ENCODE measurements at places on chromosomes 6 and 20.

DNA sequence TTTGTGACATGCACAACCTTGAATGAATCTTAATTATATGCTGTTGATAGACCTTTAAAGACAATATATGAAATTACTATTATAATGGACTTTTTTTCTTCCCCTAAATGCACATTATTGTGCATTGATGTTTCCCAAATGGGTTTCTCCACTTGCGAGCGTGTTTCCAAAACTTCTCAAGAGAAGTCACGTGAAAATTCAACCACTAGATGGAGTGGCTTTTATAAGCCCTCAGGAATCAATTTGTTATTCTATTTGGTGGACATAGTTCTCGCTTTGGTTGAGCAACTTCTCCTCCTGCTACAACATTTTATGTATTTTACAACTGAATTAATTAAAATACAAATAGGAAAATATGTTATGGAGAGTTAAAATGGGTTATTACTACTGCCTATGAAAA is 9.0 kb downstream of the CNR1 start:
- DNase-seq = no peak

DNA sequence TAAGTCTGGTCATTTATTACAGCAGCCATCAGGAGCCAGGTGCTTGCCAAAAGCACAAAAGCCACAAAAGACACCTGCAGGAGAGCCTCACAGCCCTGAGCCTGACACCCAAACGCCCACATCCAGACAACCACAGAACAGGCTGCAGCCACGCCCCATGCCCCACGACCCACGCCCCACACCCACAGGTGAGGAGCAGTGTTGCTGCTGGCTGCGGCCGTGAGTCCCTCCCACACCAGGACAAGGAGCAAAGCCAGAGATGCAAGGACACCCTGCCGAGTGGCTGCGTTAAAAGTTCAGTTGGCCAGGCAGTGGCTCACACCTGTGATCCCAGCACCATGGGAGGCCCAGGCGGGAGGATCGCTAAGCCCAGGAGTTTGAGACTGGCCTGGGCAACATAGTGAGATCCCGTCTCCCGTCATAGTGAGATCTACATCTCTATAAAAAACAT is 43.0 kb downstream of the SLC2A4RG start:
- no peak for DNase-seq

DNA sequence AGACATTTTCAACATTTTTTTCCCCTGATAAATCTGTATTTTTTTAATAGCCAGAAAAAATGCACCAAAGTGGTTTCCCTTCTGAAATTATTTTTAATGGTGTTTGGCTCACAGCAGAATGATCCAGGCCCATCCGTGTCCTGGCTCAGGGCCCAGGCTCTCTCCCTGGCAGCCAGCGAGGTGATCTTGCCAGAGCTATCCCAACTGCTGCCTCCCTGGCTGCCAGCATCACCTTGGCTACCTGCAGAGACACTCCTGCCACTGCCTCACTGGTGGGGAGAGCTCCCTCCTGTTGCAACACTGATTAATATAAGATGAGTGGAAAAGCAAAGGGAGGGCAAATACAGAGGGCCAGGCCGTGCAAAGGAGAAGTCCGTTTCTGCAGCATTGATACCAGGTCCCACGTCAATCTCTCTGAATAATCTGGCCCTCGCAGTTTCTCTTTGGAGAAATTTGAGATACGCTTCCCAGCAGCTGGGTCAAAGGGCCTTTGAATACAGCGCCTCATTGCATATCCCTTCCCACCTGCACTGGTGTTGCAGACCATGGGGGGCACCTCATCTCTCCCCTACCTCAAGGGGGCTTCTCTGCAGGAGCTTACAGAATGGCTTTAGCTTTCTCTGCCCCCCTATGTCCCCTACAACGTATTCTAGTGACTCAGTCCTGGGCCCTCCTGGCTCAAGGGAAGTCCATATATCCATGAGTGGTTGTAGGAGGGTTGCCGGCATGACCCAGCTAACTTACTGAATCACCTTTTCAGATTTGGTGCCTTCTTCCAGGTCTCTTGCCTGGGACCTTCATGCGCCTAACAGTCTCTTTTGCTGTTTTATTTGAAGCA is 12.8 kb upstream of the DSTN start:
- peak; percentile 22 for DNase-seq

- DNase-seq = peak; percentile 21
These were observed 21.3 kb downstream of the STK35 start for GRCh38 chr20:2122936-2123335.

DNA sequence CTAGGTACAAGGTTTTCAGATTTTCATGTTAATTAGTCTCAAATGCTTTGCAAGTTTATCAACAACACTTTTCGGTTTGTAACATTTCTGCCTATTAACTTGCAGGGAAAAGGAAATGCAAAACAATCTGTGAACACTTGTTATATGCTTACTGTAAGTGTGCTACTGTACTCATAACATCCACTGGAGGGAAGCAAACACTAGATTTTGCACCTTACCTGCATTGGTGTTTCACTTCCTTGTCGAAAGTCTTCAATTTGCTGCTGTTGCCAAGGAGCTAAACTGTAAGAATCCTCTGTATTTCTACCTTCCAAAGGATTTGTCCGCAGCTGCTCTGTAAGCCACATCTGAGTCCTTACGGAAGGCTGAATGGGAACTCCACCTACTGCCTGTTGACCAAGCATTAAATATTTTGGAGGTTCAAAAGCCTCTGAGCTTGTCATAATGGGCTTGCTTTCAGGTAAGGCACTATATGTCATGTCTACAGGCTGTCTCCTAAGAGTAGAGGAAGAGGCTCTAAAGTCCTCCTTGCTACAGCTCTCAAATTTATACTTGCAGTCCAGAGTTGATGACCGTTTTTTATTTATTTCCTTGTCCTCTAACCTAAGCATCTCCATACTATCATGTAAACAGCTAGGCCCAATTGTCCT is 17.3 kb downstream of the PLN start:
- no peak for DNase-seq

GRCh38 chr20:52145587-52145986 is 46.0 kb downstream of the ZFP64 start:
- DNase-seq = no peak

DNA sequence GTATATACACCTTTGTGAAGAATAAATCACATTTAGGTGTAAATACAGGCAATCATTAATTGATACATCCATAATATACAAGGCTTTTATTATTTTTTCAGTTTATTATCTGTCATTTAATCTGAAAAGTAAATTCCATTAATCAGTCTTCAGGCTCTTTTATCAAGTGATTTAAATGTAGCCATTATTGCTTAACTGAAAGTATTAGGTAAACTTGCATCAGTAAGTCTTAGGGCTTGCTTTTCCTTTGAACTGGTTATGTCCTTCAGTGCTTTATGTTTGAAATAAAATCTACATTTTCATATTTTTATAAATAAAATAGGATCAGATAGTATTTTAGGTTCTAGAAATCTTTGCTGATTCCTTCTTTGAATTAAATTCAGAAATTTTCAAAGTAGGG is 4.1 kb downstream of the TPBG start:
- DNase-seq = no peak

DNA sequence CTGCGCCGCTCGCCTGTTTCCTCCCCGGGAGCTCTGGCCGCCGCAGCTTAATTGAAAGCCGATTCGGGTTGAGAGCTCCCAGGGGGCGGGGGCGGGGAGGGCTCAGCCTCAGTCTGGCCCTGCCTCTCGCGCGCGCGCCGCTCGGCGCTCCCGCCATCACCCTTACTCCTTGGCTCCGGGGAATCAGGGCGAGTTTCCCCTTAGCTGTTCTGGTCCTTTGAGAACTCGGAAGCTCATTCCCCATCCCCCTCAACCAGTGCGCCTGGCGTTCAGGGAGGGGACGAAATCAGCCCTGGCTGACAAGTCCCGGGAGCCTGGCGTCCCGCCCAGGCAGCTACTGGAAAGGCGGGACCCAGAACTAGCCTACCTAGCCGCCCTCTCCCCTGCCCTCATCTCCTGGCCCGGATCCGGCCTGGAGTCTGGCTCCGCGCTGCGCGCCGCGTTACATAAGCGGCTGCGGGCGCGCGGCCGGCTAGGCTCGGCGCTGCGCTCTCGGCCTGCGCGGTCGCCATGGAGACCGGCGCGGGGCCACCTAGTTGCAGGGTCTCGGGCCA is 2.8 kb downstream of the SLC12A5 start:
- DNase-seq = no peak

GRCh38 chr6:47247227-47247797 is 62.4 kb downstream of the TNFRSF21 start:
- no peak for DNase-seq

- no peak for DNase-seq
These were observed 14.6 kb downstream of the GATA5 start for GRCh38 chr20:62461157-62461556.

- DNase-seq = no peak
These were observed 146.6 kb upstream of the SLC22A16 start for GRCh38 chr6:110622912-110623578.

- DNase-seq = no peak
These were observed 5.1 kb downstream of the LPIN3 start for GRCh38 chr20:41345729-41346067.

DNA sequence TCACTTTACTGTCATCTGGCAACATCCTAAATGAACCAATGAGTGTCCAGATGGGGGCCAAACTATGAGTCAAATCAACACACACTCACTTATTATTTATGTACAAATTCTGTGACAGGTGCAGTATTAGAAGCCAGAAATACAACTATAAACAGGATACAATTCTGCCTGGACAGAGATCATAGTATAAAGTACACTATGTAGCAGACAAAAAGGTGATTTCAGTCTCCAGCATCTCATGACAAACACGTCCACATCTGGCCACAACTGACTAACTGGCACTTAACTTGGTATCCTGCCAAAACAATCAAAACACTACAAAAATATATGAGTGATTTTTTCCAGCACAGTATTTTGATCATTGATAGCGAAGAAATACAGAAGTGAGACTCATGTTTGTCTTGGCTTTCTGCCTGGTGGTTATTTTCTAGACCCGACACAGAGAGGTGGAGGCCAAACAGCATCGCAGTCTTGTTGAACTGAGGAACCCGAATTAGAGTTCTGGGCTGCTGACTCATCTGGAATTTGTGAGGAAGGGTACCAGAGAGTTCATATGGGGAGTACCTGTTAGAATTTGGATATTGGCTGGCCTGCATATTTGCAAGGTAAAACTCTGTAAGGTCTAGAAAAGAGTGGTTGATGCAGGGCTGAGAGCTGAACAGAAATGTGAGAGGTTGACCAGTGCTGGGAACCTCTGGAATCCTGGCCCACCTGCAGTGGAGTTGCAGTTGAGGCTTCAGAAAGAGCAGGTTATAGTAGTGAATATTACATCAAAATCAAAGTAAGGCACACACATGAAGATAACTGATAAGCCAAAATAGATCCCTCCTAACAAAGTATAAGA is 475.2 kb downstream of the PTPRT start:
- DNase-seq = no peak

- no peak for DNase-seq
These were observed 97.9 kb upstream of the UST start for GRCh38 chr6:148648754-148649453.

- no peak for DNase-seq
These were observed 76.7 kb downstream of the PRSS35 start for GRCh38 chr6:83589076-83589475.

GRCh38 chr6:25014369-25014768 is 78.6 kb upstream of the RIPOR2 start:
- peak; percentile 39 for DNase-seq

- DNase-seq = no peak
These were observed 144.8 kb upstream of the FOXA2 start for GRCh38 chr20:22729180-22729579.

GRCh38 chr20:53491462-53491861 is 102.2 kb downstream of the ZNF217 start:
- no peak for DNase-seq

- no peak for DNase-seq
These were observed 77.8 kb upstream of the BHLHE23 start for GRCh38 chr20:63084563-63084927.

DNA sequence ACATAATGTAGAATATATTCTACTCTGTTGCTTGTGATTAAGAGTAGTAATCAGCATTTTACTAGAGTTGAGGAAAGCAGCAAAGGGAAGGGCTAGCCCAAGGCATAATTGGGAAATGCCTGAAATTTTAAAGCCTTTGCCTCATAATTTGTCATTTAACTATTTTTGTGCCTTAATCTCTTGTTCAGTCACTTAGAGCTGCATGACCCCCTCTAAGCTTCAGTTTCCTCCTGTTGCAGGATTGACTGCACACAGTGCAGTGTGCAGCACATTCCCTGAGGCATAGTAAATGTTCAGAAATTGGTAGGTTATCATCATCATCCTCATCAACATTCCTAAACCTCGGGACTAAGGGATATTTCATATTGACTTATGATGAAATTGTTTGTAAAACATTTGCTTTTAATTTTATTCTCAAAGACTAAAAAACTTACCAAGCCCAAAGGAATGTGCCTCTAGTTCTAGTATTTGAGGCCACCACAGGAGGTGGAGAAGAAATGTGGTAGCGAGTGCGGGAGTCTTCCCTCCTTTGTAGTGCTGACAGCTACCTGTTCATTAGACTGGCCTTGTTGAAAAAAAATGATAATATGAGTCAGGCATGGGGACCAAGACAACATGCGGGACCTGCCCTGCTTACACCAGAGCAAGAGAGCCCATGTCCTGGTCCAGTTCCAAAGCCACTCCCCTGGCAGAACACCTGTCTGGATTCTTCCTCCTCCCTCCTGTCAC is 14.8 kb upstream of the TENT5A start:
- peak; percentile 87 for DNase-seq

- DNase-seq = no peak
These were observed 924.1 kb downstream of the EYS start for GRCh38 chr6:64782877-64783276.

DNA sequence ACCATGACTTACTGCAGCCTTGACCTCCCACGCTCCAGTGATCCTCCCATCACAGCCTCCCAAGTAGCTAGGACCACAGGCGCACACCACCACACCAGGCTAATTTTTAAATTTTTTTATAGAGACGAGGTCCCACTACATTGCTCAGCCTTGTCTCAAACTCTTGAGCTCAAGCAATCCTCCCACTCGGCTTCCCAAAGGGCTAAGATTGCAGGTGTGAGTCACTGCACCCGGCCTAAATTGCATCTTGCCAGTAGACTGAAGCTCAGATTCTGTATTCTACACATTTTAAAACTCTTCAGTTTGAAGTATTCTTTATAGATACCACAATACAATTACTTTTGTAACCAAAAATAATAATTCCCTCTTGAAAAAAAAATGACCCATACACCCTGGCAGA is 11.4 kb downstream of the NUDT3 start:
- no peak for DNase-seq

GRCh38 chr20:4766631-4767030 is 44.9 kb downstream of the PRND start:
- DNase-seq = no peak
